ENCODE measurements at places on chromosomes 6 and 20.

DNA sequence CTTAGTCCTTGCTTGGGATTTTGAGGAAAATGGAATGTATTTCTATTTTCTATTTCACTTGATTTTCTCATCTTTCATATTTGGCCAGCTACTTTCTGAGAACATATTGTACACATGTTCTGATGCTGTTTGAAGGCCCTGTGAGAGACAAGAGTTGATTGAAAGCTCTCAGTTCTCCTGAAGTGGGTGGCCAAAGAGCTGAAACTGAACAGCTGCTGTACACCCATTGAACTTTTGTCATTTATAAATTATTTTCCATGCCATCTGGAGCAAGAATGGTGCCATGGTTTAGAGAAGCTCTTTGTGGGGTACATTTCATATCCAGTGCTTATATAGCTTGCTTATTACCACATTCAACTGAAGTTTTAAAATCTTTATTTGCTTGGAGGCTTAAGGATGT is 298.3 kb downstream of the PRL start:
- DNase-seq, result no peak

DNA sequence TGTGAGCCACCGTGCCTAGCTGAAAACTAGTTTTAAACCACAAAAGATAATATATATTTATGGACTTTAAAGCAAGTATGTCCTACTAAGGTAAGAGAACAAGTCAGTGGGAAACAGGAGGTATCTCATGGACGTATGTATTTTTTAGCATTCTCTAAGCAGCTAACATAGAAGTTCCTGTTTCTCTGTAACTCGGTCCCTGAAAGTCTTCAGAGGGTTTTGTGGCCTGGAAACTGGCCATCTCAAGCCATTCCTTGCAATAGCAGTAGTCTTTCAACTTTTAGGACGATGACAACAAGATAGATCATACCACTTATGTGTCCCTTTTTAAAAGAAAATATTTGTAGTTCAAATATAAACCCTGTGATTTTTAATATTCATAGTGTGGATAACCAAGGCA is 95.6 kb upstream of the RALGAPA2 start:
- no peak for DNase-seq

GRCh38 chr6:11563793-11564192 is 26.2 kb downstream of the TMEM170B start:
- no peak for DNase-seq

DNA sequence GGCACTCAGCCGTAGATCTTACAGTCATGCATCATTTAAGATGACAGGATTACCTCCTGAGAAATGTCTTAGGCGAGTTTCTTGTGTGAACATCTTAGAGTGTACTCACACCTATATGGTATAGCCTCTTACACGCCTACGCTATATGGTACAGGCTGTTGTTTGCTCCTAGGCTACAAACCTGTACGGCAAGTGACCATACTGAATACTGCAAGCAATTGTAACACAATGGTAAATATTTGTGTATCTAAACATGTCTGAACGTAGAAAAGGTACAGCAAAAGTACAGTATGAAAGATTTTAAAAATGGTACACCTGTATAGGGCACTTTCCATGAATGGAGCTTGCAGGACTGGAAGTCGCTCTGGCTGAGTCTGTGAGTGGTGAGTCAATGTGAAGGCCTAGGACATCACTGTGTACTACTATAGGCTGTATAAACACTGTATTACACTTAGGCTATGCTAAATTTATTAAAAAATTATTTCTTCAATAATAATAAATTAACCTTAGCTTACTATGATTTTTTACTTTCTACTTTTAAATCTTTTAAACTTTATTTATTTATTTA is 541 bp upstream of the IL20RA start:
- no peak for DNase-seq

GRCh38 chr6:138692058-138692977 is 81.3 kb upstream of the CCDC28A start:
- DNase-seq, result peak; percentile 22

DNA sequence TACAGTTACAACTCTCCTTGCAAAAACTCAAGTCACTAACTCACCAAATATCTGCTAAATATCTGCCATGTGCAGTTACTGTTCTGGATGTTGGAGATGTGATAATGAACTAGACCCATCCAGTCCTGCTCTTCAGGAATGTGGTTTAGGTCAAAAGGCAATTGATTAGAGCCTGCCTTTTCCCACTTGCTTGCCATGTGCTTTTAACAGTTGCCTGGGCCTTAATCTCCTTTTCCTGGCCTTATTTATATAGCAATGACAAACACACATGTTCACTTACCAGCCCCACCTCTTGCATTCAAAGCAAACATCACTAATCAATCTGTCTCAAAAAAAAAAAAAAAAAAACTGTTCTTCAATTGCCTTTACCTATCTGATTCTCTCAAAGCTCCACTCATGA is 199.2 kb downstream of the ZNF217 start:
- DNase-seq, result no peak

DNA sequence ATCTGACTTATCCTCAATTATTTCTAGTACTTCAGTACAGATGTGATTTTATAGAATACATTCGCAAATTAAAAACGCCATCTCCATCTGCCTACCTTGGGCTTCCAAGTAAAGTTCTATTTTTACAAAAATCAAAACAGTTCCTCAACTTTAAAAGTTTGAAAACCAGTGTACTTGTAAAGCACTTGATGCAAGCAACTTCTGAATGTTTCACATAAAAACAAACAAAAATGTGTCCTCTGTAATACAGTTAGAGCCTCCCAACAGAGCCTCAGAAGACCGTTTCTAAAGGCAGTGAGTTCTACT is 384 bp upstream of the MANEA start:
- no peak for DNase-seq

GRCh38 chr6:11552442-11552841 is 14.9 kb downstream of the TMEM170B start:
- DNase-seq, result no peak

- DNase-seq, result no peak
Observed at GRCh38 chr20:11549172-11550103, 368.3 kb upstream of the BTBD3 start.

- DNase-seq, result no peak
Observed at GRCh38 chr6:158631678-158632537, 12.6 kb downstream of the DYNLT1 start.

GRCh38 chr20:46010491-46011391 is 2.0 kb downstream of the MMP9 start:
- DNase-seq, result peak; percentile 40

GRCh38 chr20:47379433-47380150 is 23.1 kb upstream of the ZMYND8 start:
- no peak for DNase-seq
